ENCODE measurements at places on chromosomes 7 and 10.

DNA sequence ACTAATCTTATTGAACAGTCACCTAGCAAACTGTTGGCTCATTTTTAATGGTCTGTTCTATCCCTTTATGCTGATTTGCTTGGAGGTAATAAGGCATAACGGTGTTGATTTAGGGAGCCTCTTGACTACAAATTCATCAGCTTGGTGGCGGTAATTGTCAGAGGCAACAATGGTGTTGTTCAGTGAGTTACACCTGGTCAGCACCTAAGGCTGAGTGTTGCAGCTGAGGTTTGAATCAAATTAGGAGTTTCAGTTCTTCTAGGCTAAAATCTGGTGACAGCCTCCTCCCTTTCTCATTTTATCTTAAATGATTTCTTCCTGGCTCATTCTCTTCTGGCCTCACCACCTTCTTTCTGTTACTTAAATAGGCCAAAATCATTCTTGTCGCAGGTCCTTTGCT is 42.3 kb upstream of the SP8 start:
- no peak for DNase-seq

- no peak for DNase-seq
Observed at GRCh38 chr7:96778263-96778662, 68.6 kb upstream of the SEM1 start.

DNA sequence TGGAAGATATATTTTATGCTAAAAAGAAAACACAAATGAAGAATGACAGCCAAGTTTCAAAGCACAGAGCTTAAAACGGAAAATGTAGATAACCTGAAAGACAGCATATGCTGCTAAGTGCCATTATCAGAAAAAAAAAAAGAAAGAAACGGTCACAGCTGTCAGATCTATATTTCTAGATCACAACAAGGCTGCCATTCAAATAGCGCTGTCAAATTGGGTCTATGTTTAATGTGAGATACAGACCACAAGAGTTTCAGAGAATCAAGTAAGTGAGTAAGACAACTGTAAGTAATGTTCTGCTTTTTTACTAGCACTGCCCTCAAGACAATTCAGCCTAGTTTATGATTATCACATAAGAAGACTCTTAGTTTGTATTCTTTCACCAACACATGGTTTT is 66.1 kb upstream of the RNF148 start:
- no peak for DNase-seq

- DNase-seq = no peak
Observed at GRCh38 chr7:124042826-124043225, 10.0 kb upstream of the TMEM229A start.

DNA sequence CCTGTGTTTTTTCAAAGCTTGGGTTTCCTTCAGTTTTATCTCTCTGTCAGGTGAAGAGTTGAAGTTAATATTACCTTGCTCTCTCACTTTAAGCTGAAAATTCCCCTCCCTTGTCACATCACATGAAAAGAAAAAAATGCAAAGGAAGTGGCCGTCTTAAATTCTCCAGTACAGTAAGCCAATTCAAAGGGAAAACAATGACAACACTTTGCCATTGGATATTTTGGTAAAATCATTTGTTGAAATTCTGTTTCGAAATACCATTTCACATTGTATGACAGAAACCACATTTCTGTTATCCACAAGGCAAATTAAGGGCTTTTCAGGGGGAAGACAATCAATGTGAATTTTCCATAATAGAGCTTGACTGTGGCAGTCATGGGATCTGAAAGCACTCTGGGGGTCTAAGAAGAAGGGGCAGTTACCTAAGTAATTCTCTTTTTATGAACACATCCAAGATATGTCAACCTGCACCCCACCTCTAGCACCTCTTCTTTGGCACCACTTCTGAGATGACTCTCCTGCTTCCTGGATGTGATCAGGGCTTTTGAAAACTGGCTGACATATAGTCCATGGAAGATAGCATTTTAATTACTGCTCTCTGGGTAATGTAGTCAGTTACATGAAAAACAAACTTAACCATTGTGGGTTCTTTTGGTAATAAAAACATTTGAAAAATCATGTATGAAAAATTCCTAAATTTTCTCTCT is 63.8 kb downstream of the ENTPD1 start:
- no peak for DNase-seq

GRCh38 chr7:50721661-50722259 is 60.9 kb downstream of the GRB10 start:
- no peak for DNase-seq

GRCh38 chr10:35011771-35012191 is 78.4 kb downstream of the CUL2 start:
- DNase-seq = no peak

GRCh38 chr7:38704751-38705150 is 73.6 kb upstream of the AMPH start:
- DNase-seq = no peak

- no peak for DNase-seq
Observed at GRCh38 chr7:28329661-28330363, 82.5 kb upstream of the CREB5 start.

DNA sequence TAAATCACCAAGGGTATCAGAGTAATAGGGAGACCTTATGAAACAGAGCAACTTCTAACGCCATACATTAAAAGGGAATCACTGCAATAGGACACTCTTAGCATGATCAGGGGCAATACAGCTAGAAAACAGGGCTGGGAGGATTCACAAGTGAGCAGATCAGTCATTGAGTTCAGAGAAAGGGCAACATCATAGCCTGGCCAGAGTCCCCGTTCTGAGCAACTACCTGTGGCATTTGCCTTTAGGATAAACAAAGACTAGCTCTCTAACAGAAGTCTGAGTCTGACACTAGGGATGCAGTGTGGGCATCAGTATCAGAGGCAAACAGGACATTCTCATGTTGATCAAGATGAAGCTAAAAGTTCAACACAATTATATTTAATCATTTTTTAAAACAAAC is 297.9 kb downstream of the DGKB start:
- no peak for DNase-seq

DNA sequence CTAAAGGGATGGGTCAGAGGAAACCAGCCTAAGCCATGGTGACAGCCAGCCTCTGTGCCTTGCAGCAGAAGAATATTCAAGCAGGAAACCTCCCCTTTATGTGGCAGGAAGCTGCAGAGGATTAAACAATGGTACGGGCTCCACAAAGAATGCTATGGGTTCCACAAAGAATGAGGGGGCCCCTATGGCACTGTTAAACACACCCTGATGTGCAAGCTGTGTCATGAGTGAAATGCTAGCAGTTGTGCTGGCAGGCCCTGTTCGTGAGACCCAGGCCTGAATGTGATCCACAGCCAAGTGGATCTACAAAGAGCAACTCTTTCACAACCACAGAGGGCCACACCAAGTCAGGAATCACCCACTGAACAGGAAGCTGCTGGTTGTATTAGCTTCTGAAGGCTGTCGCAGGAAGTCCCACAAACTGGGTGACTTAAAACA is 68.9 kb downstream of the MYOF start:
- DNase-seq = no peak

DNA sequence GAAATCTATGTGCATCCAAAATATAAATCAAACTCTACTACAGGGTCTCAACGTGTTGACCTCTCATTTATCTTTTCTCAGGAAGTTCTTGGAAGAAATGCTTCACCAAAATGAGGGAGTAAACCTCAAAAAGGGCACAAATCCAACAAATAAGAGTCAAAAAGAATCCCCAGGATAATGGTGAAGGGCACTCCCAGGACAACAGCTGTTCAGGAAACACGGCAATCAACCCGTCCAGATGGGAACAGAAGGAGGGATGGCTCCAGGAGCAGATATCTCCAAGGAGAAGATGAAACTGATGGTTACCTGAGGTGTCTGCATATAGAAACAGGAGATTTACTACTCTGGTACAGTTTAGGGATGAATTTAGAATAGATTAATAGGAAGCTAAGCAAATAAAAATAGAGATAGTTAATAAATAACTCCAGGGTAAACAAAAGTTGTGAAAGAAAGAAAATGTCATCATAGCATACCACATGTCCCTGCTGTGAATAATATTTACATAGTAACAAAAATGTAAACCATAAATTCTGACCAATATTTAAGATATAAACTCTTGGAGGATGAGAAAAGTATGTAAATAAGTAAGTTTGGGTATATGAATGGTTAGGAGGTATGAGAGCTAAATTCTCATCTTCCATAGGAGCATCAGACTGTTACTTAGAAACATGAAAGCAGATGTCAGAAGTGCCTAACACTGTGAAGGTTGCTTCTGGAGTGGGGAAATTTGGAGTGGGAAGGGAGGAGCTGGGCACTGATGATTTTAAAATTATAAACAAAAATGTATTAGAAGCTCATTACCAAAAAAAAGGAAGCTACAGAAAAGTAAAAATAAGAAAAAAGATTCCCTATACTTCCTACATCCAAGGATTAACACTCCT is 237.5 kb upstream of the HPS1 start:
- DNase-seq = no peak

DNA sequence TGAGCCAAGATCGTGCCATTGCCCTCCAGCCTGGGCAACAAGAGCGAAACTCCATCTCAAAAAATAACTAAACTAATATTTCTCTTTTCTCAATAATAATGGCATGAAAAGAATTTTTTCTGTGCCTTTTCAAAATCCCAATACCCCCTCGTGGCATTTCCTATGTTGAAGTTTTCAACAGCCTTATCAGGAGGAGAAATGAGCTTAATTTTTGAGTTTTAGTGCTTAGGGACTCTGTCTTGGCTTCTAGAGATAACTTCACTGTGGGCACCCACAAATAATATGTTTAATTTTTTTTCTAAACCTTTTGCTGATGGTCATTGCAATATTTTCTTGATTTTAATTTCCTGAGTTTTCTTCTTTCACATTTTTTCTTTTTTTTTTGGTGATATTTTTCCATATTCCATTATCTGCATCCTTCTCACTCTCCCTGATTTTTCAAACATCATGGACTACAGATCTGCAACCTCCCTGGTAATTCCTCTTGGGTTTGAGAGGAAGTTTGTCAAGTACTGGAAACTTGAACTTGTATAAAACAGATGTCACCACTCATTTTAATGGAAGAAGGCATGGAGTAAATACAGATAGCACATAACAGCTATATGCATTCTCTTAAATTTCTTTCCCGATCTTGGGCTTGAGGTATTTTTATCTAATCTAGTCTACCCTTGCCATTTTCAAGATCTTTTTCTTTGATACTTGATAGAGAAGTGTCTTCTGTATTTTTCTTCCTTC is 84.0 kb downstream of the KAT6B start:
- DNase-seq = no peak

GRCh38 chr10:8275911-8276310 is 221.4 kb downstream of the GATA3 start:
- no peak for DNase-seq

GRCh38 chr10:2885288-2886278 is 181.8 kb upstream of the PFKP start:
- no peak for DNase-seq

- no peak for DNase-seq
Observed at GRCh38 chr10:114767101-114767985, 54.2 kb upstream of the FHIP2A start.

DNA sequence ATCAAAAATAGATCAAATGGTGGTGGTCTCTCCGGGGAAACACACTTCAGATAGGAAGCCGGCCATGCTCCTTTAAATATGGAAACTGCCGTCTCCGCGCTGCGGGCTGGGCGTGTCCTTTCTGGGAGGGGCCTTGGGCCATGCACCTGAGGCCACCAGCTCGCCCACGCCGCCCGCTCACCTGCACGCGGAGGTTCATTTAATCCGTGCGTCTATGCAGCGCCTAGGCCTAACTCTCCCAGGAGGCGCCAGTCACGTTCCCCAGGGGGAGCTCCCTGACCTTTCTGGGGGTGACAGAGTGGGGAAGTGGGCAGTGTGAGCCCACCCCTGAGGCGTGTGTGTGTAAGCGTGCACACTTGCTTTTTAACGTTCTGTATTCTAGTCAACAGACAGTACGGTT is 64.0 kb downstream of the C10orf143 start:
- no peak for DNase-seq

DNA sequence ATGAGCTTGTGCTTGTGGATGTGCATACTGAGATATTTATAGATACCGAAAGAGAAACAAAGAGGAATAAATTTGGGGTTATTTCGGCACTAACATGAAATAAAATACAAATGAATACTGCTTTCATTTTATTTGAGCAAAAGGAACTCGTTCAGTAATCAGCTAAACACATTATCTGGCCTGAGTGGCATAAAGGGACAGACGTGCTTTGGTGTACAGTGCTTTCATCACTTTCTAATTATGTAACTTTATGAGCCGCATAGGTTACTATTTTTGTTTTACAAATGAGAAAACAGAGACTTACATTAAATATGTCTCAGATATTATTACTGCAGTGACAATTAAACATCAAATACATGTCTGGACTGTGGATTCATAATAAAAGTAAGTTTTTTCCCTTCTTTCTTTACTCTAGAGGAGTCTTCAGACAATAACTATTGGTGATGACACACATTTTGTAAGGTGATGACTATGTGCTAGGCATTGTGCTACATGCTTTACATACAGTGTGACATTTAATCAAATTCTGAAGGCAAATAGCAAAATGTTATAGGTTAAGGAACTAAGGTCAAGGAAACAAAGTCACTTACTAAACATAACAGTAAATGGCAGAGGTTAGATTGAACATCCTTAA is 503.3 kb downstream of the SORCS1 start:
- no peak for DNase-seq

GRCh38 chr7:151853896-151854719 is 22.8 kb downstream of the PRKAG2 start:
- DNase-seq = no peak

DNA sequence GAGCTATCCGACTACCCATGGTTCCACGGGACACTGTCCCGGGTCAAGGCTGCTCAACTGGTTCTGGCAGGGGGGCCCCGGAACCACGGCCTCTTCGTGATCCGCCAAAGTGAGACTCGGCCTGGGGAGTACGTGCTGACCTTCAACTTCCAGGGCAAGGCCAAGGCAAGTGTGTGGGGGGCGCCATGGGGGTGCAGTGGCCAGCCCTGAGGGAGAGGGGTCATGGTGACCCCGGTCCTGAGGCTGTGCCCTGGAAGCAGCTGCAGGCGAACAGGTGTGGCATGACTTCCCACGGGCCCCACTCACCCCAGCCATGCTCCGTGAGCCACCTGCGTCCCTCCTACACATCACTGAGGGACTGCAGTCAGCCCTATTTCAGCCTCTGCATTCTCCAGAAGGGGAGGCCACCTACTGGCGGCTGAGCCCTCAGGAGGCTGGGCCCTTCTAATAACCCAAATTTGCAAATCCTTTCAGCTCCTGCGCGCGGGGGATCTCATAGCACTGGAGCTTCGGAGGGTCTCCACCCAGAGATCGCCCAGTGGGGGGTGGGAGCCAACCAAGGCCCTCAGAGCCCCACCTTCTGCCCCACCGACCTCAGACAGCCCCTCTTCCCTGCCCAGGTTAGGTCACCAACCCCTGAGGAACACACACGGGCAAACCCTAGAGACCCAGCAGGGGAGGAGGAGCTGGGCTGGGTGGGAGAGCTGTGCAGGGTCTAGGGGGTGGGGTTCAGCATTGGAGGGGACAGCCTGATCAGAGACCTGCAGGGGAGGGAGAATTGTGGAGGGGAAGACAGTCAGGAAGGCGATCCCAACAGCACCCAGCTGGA is 30.8 kb downstream of the SH2B2 start:
- DNase-seq = no peak
